GM23338 (cell line): ENCODE measurements at places on chromosomes 12 and 14.

DNA sequence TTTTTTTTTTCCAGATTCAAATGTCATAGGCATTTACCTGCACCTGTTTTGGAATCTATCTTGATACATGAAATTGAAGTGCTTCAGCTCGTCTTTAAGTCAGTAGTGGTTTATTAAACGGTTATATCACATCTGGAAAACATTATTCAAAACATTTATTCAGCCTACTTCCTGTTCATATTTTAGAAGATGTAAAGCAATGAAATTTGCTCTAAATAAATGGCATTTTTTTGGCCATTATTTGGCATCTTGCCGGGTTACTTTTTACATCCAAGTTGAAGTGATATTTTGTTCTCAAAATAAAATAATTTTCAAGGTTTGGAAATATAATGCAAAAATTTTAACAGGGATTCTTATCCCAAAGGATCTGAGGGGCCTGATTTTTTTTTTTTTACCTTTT lies 103.1 kb downstream of the EML1 start:
- no peak for DNase-seq

GRCh38 chr12:84512751-84513150 lies 399.8 kb downstream of the SLC6A15 start:
- no peak for DNase-seq

DNA sequence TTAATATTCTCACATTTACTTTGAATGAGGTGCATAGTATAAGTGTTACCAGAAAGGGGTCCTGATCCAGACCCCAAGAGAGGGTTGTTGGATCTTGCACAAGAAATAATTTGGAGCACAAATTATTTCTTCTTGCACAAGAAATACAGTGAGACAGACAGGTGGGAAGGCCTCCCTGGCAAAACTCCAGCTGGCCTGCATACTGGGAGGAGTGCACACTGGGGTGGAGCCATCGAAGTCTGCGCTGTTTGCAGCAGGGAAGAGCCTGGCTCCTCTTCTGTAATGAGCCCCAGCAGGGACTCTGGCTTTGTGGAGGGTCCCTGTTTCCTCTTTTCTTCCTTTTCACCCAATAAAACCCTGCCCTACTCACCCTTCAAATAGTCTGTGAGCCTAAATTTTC lies 141.6 kb downstream of the GLT1D1 start:
- DNase-seq, result no peak

DNA sequence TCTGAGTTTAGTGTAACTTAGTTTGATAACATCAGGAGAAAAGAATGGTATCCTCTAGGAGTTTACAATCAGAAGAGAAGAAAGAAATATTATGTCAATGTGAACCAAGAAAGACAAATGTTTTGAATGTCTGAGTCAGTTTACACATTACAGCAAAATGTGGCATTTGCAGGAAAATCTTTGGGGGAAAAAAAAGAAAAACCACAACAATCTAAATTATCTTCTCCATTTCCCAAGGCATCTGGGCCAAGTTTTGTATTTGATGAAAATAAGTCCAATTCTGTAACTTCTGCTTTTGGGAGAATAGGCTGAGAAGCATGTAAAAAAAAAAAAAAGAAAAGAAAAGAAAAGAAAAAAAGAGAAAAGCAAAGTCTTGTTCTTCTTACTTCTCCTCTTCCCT lies 58.8 kb upstream of the FLRT2 start:
- DNase-seq, result no peak

- no peak for DNase-seq
Measured at GRCh38 chr14:50037852-50038251, 78.5 kb downstream of the VCPKMT start.

GRCh38 chr14:103015426-103015825 lies 41.9 kb downstream of the CDC42BPB start:
- no peak for DNase-seq

- DNase-seq, result peak; percentile 57
Measured at GRCh38 chr12:20695232-20695631, at the start of gene SLCO1C1. Gene SLCO1C1, plus strand, starts transcription at chr12:20695332. Its CDS starts 4,245 bp downstream, at chr12:20699577.

GRCh38 chr12:56146492-56147460 lies 5.6 kb upstream of the MYL6B start:
- DNase-seq, result no peak

GRCh38 chr12:92056290-92056689 lies 89.4 kb downstream of the BTG1 start:
- no peak for DNase-seq

DNA sequence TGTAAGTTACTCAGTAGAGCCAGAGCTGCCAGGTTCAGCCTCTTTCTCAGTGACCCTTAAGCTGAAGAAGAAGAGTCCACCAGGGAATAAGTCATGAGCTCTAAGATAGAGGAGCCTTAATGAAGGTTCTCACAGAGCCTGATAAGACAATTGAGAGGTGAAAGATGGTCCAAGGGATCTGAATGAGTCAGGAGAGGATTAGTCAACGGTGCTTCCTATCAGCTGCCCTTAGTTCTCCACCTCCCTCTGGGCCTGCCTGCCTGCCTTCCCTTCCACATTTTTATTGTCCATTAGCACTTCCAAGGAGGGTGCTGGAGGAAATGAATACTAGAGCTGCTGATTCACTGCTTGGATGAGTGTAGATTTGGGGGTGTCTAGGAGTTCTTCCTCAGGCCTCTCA lies 161.7 kb upstream of the RMST start:
- DNase-seq, result no peak

GRCh38 chr14:101185073-101185835 lies 281.7 kb upstream of the RTL1 start:
- no peak for DNase-seq

- DNase-seq, result no peak
Measured at GRCh38 chr14:95146079-95146771, 11.1 kb downstream of the DICER1 start.

DNA sequence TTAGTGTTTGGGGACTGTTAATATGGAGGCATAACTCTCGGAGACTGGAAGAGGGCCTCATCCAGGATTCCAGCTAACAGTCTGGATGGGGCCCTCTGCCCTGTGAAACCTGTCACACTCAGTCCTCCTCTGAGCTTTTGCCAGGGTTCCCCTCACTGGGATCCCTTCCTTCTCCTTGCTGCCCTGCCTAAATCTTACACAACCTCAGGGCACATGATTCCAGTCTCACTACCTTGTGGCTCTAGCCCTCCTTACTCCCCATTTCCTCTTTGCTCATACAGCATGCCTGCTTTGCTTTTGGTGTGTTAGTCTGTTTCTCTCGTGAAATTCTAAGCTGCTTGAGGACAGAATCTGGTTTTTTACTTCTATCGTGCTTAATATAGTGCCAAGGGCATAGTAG lies 942 bp upstream of the GSG1 start:
- DNase-seq, result no peak

GRCh38 chr14:50954811-50955372 lies 10.6 kb upstream of the PYGL start:
- peak; percentile 52 for DNase-seq

DNA sequence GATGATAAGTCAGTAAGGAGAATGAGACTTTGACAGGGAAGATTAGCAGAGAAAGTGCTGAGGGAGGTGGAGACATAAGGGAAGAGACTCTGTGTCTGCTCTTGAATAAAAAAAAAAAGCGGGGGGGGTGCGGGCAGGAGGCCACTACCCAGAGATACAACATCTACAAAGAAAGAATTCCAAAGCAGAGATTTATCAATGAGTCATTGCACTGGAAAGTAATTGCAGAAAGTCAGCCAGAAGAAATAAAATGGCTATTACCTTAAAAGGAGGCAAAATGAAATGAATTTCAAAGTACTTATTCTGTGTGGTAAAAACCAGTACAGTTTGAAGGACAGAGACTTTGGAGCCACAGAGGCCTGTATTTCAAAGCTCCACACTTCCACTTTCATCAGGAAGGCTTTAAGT lies 267.1 kb upstream of the PRKD1 start:
- DNase-seq, result no peak

DNA sequence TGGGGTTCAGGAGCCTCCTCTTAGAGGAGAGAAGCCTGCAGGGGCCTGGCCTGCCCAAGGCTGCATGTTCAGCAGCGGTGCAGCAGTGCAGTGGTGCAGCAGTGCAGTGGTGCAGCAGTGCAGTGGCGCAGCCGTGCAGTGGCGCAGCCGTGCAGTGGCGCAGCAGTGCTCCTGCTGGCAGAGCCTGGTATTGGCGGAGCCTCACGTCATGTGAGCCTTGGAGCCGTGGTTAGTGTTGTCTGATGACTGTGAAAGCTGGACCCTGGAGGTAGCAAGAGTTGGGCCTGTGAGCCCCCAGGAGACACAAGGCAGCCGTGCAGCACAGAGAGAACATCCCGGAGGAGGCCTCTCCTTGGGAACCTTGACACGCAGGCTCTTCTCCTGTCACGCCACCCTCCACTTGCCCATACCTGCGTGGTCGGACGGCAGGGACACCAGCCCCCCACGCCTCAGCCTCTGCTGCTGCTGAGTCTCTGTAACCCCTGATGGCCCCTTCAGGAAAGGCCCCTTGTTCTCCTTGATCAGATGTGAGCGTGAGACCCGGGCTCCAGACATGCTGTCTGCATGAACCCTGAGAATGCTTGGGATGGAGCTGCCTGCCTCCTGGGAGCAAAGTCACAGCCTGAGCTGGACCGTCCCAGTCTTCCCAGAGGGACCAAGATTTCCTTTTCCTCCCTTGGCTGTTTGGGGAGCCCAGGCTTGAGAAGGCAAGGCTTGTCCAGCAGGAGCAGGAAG lies 193.7 kb downstream of the KIF26A start:
- DNase-seq, result no peak

- DNase-seq, result no peak
Measured at GRCh38 chr14:92247341-92247740, 75.6 kb upstream of the SLC24A4 start.

DNA sequence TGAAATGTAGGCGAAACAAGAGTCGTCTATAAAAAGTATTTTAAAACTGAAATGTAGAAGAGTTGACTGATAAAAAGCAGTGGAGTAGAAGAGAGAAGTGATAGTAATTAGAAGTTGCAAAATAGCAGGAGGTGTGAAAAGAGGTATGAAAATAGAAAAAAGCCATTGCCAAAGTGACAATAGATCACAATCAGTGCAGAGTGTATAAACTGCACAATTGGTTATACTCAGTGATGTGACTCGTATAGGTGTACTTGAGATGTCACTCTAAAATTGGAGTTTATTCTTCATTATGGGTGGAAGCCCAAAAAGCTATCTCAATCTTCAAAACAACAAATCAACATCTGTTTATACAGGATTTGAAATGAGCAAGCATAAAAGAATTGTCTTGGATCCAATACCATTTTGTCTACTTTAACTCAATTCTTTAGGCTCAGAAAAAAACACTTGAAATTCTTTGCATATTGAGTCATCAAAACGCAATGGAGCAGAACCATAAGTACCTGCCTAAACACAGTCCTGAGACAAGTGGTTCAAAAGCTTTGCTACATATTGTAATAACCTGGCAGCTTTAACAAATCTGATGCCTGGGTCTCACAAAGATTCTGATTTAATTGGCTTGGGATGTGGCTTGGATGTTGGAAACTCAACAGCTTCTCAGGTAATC lies 8.8 kb downstream of the IKBIP start:
- DNase-seq, result peak; percentile 32

DNA sequence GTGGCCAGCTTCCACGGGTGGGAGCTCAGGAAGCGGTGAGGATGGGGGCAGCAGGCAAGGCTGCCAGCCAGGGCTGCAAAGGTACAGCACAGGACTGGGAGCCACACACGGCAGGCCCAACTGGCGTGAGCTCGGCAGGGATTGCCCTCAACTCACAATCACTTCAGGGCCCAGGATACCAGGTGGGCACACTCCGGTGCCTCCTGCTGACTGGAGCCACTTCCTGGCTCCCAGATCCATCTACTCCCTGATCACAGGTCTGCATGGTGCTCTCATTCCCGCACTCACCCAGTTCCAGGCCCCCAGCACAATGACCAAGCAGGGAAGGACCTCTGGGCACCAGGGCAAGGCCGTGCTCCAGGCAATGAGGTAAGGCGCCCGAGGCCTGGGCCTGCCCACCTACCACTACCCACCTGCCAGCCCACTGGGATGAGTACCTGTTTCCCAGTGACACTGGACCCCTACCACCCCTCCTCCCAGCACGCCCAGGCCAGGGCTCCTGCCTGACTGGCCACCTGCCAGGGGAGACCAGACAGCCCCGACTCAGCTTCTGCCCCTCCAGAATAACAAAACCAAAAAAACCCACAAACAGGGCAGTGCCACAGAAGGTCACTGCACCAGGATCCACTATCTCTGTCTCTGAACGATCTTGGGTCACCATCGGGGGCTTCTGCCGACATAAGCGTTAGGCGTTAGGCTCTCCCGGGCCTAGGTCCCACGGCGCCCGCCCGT lies 1.8 kb downstream of the JAG2 start:
- DNase-seq, result no peak

- DNase-seq, result no peak
Measured at GRCh38 chr14:59308673-59309072, 120.2 kb downstream of the DAAM1 start.

DNA sequence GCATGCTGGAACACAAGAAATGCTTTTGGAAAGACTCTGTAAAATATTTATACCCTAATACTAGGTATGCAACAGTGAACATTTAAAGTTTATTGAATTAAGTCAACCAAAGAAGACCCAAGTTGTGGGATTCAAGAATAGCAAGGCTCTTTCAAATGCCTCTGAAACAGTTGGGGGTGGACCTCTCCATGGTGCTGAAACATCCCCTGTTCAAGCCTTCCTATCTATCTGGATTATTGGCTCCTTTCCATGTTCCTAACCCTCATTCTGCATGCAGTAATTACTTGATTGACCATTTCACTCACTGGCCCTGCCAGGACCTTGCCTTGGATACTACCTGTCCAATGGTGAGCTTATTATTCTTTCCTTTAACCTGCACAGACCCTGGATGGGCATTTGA lies 349.7 kb downstream of the NRXN3 start:
- peak; percentile 73 for DNase-seq

DNA sequence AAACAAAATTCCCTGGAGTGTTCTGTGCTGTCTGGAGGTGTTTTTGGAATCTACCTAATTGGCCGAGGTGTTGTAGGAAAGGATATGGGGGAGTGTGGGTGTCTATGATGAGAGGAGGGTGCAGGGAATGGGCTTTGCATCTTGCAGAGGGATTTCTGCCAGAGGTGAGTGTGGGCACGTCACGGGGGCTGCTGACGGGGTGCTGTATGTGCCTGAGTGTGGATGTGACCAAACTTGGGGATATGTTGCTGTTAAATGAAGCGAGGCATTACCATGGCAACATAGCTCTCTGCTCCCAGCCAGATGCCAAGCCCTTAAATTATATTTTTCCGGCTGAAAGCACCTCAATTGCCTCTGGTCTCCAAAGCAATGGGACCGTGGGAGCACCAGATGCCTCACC lies 44.3 kb upstream of the SPTLC2 start:
- no peak for DNase-seq

- no peak for DNase-seq
Measured at GRCh38 chr12:55037351-55037987, 17.7 kb downstream of the NEUROD4 start.

- no peak for DNase-seq
Measured at GRCh38 chr14:74015963-74016362, 3.1 kb downstream of the ENTPD5 start.

- DNase-seq, result peak; percentile 38
Measured at GRCh38 chr12:46371718-46372543, 642 bp downstream of the SLC38A2 start.

GRCh38 chr12:7190268-7191055 lies 976 bp downstream of the PEX5 start:
- peak; percentile 65 for DNase-seq

- no peak for DNase-seq
Measured at GRCh38 chr12:104652910-104653309, 196.2 kb downstream of the CHST11 start.

GRCh38 chr12:120101617-120102016 lies 14.9 kb downstream of the RAB35 start:
- DNase-seq, result no peak
